ENCODE measurements at places on chromosomes 7 and 10. TPM values are rescaled to one million over a fixed set of nuclear protein-coding genes. Genes with fewer than 3 reads are reported as not detected.

PRKCQ gene
- 17.5 TPM for total RNA-seq

- no peaks in the 10 kb centered on the region for H3K36me3 ChIP-seq
- H3K4me1 ChIP-seq, result peaks cover 3% of the 10 kb centered on the region
- no peak overlapping the region for H3K4me3 ChIP-seq
- H3K27ac ChIP-seq, result no peak overlapping the region
- no peak for DNase-seq
- no peaks in the 10 kb centered on the region for H3K27me3 ChIP-seq
Observed at GRCh38 chr7:92177362-92177761, 1.6 kb downstream of the LRRD1 start.

DNA sequence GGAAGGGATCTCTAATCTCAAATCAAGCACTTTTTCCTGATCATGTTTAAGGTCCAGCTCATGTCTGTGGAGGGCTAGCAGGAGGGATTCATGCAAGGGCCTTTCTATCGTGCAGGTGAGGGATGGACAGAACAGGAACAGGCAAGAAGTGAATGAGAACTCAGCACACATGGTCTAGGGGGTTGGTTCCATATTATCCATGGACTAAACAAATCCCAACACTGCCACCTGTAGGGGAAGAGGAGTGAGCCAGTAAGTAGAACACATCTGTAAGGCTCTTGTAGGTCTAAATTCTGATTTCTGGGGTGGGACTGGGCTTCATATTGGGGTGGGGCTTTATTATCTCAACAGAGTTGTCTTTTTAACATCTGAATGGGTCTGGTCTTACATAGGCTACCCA, 138.0 kb upstream of the TARP start:
- DNase-seq, result no peak
- no peak overlapping the region for H3K27ac ChIP-seq
- no peaks in the 10 kb centered on the region for H3K36me3 ChIP-seq
- no peak overlapping the region for H3K4me3 ChIP-seq

DNA sequence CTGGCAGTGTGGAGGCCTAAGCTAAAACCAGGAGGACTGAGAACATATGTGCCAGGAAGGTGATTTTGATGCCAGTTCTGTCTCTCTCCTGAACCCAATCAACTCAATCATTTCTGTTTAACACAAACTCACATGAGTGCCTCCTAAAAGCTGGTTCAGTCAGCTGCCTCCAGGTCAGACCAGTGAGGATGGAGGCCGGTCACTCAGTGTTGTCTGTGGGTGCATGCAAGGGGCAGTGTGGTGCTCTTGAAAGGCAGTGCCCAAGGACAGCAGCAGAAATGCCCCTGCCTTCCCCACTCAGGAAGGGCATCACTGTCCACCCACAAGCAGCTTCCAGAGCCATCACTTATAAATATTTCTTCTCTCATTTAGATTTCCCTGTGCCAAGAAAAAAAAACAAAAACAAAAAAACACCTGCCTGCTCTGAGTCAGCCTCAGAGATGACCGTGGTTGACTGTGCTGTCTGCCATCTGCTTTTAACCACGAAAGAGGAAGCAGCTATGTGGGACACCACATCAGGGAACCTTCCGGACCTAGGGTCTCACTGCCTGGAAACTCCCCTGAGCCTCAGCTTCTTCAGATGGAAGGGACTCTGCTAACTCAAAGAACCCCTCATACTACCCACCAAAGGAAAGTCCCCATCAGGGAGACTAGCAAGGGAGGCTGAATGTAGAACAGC, 39.1 kb downstream of the VOPP1 start:
- no peak for DNase-seq
- no peaks in the 10 kb centered on the region for H3K36me3 ChIP-seq
- peaks cover 20% of the 10 kb centered on the region for H3K4me1 ChIP-seq
- H3K4me3 ChIP-seq, result no peak overlapping the region

CHST3 gene
- 31.5 TPM for total RNA-seq

AVPI1 gene
- 10.7 TPM for total RNA-seq

GRCh38 chr10:96896884-96897589, 64.9 kb downstream of the LCOR start:
- H3K4me1 ChIP-seq, result no peaks in the 10 kb centered on the region
- H3K27ac ChIP-seq, result no peak overlapping the region
- no peak overlapping the region for H3K4me3 ChIP-seq
- no peaks in the 10 kb centered on the region for H3K27me3 ChIP-seq

ANKRD30A gene
- total RNA-seq, result not detected

FUOM gene
- 17.5 TPM for total RNA-seq

DNA sequence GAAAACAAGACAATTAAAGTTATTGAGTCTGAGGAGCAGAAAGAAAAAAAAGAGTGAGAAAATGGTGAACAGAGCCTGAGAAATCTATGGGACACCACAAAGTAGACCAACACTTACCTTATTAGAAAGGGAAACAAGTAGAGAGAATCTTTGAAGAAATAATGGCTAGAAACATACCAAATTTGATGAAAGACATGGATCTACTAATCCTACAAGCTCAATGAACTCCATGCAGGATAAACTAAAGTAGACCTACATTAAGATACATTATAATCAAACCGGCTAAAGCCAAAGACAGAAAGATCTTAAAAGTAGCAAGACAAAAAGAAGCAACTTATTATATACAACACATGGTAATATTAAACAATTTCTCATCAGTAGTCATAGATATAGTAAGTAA, 782.3 kb upstream of the GHITM start:
- no peaks in the 10 kb centered on the region for H3K36me3 ChIP-seq
- no peak overlapping the region for H3K27ac ChIP-seq
- no peaks in the 10 kb centered on the region for H3K4me1 ChIP-seq
- H3K4me3 ChIP-seq, result no peak overlapping the region
- DNase-seq, result no peak

DNA sequence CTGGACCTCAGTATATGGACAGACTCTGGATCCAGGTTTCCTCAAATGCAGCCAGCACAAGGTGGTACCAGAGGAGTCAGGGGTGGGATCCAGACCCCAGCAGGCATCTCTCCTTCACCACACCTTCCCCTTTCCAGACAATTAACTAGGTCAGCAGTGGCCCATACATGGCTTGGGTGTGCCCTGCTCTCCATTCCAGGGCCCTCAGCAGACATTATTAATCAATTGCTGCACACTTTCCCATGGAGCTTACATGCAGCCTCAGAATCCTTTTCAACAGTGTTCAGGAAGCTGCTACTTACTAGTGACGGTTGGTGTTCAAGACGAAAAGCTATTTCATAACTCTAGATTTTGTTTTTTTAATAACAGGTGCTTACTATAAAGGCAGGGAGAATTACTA, 6.0 kb downstream of the COL13A1 start:
- H3K4me3 ChIP-seq, result no peak overlapping the region
- peaks cover 2% of the 10 kb centered on the region for H3K4me1 ChIP-seq
- DNase-seq, result no peak
- no peaks in the 10 kb centered on the region for H3K36me3 ChIP-seq

SYT15B gene
- 5.7 TPM for total RNA-seq

GRCh38 chr7:24907311-24907886, 72.6 kb downstream of the OSBPL3 start:
- H3K27ac ChIP-seq, result peak overlapping the region; percentile 24
- no peak for DNase-seq
- no peaks in the 10 kb centered on the region for H3K36me3 ChIP-seq
- no peaks in the 10 kb centered on the region for H3K27me3 ChIP-seq
- peaks cover 11% of the 10 kb centered on the region for H3K4me1 ChIP-seq
